ENCODE measurements at places on chromosomes 11 and 22.
A peak's percentile ranks its signal among the peaks of the same experiment; 100 is the strongest.

DNA sequence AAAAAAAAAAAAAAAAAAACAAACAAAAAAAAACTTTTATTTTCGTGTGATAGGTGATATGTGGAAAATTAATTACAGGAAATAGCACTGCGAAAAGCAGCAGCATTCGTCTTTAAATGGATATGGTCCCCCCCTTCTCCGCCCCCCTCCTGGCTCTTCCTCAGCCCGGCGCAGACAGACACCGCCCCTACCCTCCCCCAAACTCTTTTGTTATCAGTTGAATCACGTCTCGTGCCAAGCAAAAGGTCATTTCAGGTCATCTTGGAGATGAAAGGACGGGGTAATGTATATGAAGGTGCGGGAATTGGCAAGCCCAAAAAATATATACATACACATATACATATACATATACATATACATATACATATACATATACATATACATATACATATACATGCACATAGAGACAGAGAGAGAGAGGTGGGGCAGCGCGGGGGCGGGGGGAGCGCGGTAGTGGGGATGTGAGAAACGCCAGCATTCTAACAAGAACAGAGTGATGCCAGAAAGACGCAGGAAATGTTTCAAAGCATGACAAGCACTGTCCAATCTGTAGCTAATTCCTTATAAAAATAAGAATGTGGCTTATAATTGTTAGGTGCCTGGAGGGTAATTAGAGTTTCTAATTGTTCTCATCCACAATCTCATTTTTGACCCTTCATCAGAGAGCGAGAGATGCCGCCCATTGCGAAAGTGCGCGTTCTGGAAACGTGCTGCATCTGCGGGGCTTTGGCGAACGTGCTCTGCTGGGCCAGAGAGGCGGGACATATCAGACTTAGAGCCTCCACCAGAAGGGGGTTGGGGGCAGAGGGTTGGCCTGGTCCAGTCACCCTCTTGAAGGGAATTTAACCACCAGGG lies 214.5 kb upstream of the UBASH3B start:
- peak; percentile 55 for DNase-seq

DNA sequence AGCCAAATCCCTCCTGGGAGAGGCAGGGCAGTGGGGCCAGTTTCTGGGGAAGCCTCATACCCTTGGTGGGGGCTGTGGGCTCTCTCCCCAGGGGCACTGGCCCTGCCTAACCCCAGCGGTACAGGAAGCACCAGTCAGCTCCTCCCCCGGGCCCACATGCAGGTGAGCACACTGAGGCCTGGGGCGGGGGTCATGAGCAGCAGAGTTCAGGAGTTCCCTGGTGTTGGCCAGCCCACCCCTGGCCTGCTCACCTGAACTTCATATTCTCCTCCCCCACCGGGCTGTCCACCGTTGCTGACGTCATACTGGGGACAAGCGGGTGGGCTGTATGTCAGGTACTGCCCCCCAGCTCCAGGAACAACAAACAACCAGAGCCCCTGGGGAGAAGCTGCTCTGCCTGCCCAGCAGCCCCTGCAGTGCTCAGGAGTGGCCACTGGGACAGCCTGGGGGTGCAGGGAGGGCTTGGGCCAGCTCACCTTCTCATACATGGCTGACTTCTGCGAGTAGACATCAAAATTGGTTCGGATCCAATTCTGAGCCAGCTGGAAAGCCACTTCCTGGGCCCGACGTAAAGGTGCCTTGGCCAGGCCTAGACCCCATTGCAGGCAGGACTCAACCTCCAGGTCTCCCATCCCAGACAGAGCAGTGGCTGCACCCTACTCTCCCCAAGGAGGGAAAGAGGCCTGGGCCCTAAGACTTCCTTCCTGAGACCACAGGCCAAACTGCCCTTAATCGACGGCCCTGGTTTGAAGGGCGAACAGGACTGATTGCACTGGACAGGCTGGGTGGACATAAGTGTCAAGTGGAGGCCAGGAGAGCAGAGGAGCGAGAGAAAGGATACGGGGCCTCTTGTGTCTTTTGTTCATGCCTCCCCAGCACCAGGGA lies 20.8 kb downstream of the TREH start:
- peak; percentile 34 for DNase-seq

GRCh38 chr11:34585304-34585734 lies 35.6 kb upstream of the EHF start:
- no peak for DNase-seq

- no peak for DNase-seq
Measured at GRCh38 chr11:539971-540481, 2.7 kb downstream of the LRRC56 start.

DNA sequence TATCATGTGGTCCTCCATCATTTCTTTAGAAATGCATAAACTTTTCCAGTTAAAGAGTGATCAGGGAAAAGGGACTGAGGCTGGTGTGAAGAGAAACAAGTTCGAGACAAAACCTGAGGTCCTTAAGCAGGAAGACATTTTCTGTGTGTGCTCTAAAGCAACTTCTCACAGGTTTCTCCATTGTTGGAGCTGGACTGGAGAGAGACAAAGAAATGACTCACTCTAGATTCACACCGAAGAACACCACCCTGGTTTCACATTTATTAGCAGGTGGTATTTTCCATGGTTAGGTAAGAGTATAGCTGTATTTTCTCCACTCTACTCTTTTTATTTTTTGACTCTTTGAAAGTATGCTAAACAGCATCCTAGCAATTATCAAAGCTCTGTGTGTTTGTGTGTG lies 736.4 kb downstream of the KCNA4 start:
- DNase-seq: no peak

GRCh38 chr22:49567899-49568750 lies 259.5 kb downstream of the BRD1 start:
- DNase-seq: no peak

GRCh38 chr11:116718955-116719501 lies 53.8 kb downstream of the BUD13 start:
- no peak for DNase-seq

GRCh38 chr22:38030311-38031133 lies 26.7 kb upstream of the PICK1 start:
- peak; percentile 30 for DNase-seq

DNA sequence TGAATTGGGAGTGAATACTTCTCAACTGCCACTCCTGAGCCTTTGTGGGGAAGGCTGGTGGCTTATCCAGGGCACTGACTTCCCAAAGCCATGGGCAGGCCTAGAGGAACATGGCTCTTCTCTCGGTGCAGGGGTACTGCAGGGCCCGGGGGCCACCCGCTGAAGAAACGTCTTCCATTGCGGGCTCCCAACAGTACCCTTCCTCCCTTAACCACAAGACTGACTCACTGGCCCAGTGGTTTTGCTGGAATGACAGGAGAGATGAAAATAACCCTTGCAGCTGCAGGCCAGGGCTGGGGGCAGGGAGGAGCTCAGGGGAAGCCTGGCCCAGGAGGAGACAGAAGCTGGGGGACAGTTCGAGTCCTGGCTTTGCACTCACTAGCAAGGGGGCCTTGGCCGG lies 13.5 kb downstream of the TXN2 start:
- no peak for DNase-seq

DNA sequence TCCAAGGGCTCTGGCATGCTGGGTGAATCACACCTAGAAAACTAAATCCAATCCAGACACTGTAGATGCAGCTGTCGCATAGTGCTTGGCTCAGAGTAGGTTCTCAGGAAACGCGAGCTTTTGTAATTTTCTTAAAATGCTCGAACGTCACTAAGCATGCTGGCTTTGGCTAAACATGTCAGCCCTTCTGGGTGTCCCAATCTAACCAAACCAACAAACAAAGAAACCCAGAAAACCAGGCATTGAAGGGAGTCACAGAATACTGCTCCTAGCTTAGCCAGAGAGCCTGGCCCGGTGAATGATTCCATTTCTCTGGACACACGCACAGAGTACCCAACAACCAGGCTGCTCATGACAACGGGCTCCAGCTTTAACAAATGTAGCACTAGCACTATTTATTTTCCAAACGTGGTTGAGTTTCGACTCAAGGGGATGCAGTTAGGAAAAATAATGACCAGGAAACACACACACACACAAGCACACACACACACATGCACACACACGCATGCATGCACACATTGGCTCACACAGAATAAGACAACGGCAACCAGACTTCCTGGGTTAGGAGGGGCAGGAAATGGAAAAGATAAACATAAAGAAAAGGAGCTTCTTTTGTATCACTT lies 492.6 kb downstream of the MIAT start:
- no peak for DNase-seq

- DNase-seq: no peak
Measured at GRCh38 chr11:79108851-79109250, 332.0 kb downstream of the TENM4 start.

DNA sequence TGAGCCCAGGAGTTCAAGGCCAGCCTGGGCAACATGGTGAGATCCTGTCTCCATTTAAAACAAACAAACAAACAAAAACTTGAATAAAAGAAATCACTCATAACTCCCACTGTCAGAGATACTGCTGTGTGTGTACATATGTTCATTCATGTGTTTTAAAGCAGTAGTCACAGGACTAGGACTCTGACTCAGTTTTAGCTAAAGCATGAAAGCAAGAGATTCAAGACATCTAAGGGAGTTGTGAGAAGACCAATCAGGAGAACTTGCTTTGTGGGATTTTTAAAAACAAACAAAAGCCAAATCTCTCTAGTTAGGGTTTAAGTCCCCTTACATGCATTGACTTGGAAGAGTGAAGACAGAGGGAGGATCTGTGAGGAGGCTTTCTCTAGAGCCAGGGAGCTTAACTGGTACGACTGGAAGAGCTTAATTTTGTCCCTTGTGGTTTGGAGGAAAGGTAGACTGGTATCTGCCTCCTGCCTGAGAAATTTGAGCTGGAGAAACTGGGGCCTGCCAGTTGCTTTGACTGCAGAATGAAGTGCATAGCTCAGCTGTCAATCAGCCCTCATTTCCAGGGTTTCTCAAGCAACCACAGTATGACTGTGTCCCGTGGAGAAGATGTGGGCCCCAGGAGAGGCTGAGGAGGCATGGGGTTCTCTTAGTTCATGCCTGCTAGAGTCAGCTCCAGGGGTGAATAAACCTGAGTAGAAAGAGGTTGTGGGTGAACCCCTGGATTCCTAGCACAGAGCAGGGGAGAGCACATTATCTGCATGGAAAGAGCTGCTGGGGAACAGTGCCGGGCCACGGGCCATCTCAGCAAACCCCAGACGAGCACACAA lies 30.6 kb downstream of the EXPH5 start:
- DNase-seq: no peak

- DNase-seq: peak; percentile 93
Measured at GRCh38 chr11:122853971-122854446, 15.7 kb downstream of the CRTAM start.

- DNase-seq: no peak
Measured at GRCh38 chr11:83025267-83025704, 46.4 kb downstream of the RAB30 start.

DNA sequence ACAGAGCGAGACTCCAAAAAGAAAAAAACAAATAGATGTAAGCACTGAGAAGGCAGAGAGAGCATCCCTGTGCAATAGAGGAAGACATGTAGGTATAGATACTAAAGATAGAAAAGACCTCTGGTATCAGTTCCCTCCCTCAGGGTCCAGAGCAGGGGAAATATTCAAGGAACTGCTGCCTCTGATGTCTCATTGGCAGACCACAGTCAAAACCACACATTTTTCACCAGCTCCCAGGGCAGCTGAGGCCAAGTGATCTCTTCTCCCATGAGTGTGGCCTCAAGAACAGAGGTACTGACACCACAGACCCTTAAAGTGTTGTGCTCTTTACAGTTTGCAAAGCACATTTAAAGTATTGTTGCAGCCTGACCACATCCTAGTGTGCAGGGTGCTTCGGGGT lies 288.5 kb downstream of the NTM start:
- DNase-seq: no peak

- DNase-seq: no peak
Measured at GRCh38 chr22:27726331-27726685, 75.2 kb downstream of the MN1 start.

DNA sequence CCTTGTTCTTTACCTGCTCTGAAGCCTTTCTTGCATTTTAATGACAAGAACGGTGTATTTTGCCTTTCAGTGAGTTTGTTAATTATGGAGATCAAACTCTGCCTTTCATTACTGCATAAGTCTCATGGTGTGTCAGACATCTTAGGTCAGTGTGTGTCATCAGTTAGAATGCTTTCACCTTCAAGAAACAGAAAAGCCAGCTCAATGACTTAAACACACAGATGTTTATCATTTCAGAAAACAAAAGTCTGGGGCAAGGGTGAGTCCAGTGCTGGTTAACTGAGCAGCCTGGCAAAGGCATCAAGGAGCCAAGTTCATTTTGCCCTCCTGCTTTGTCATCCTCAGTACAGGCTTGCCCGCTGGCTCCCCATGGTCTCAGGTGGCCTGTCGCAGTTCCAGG lies 54.5 kb downstream of the PACS1 start:
- DNase-seq: no peak

- peak; percentile 76 for DNase-seq
Measured at GRCh38 chr22:35838855-35839576, 121.3 kb downstream of the APOL5 start.

GRCh38 chr11:2725368-2726300 lies 25.8 kb upstream of the KCNQ1OT1 start:
- no peak for DNase-seq

GRCh38 chr11:113540416-113541330 lies 65.5 kb upstream of the DRD2 start:
- peak; percentile 36 for DNase-seq

- DNase-seq: no peak
Measured at GRCh38 chr22:30866216-30866615, 102.4 kb downstream of the MORC2 start.

DNA sequence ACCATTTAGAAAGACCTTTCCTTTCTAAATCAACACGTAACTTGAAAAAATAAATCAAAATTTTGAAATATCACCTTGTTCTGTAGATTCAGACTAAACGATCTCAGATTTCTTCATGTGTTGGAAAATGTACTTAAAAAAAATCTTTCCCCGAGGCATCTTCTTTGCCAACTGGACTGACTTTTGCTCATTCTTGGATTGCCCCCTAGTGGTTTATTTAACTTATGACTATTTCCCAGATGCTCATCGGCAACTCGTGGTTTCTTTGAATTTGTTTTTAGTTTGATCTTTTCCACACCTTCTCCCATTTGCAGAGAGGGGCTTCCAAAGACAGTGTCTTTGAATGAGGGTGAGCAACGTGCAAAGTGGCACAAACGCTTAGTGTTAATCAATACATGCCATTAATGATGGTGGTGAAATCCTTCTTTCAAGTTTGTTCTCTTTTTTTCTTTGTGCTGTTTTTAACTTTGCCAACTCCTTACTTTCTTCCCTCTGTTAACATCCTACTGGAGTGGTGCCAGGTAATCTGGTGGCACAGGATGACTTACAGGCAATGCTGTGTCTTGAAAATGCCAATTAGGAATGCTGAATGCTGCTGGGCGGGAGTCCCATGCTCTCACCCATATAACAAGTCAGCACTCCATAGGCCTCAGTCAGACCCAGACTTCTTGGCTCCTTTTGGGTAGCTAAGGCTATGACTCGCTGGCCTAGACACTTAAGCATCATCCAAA lies 18.3 kb downstream of the PRSS23 start:
- peak; percentile 83 for DNase-seq

DNA sequence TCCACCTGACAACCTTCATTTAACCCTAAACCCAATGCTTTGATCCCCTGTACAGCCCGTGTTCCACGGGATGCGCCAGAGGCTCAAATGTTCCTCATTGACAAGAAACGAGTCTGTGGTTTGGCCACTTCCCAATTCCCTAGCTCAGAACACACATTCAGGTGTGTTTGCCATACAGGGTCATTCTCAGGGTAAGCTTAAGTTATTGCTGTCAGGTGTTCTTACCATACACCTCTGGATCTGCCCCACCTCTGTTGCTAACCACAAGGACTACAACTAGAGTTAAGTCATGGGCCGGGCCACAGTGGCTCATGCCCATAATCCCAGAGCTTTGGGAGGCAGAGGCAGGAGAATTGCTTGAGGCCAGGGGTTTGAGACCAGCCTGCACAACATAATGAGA lies 45.6 kb upstream of the POLD3 start:
- DNase-seq: no peak
